Transverse colon (tissue), 4 donors: ENCODE measurements at places on chromosomes 11 and 22.

DNA sequence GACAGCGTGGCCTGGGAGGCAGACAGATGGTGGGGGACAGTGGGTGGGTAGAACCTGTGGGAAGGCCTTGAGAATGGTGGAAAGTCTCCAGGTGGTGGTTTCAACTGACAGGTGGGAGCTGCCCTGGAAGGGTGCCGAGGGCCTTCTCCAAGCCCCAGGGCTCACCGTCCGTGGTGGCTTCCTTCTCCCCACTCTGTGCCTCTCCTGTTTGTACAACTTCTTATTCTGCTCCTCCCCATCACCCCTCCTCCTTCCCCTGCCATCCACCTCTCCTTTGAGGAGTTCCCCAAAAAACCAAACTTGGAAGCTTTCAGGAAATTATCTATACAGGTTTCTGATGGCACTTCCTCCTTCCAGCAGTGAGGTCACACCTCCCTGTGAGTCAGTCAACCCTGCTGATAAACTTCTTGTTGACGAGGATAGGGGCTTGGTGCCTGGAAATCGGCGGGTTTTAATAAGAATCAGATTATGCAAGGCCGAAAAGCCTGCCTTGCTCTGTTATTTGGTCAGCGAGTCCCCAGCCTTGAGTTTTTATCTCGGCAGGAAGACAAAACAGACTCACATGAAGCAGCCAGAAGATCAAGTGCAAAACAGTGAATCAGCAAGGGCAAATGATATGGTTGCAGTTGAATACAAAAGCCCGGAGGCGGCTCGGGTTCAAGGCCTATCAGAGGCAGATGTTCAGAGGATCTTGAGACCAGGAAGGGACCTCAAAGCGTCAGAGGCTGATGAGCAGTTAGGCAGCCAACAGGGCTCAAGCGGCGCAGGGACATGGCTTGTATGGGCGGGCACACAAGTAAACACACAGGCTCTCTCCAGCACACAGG is 9.5 kb upstream of the ST3GAL4 start:
- no peak for DNase-seq

DNA sequence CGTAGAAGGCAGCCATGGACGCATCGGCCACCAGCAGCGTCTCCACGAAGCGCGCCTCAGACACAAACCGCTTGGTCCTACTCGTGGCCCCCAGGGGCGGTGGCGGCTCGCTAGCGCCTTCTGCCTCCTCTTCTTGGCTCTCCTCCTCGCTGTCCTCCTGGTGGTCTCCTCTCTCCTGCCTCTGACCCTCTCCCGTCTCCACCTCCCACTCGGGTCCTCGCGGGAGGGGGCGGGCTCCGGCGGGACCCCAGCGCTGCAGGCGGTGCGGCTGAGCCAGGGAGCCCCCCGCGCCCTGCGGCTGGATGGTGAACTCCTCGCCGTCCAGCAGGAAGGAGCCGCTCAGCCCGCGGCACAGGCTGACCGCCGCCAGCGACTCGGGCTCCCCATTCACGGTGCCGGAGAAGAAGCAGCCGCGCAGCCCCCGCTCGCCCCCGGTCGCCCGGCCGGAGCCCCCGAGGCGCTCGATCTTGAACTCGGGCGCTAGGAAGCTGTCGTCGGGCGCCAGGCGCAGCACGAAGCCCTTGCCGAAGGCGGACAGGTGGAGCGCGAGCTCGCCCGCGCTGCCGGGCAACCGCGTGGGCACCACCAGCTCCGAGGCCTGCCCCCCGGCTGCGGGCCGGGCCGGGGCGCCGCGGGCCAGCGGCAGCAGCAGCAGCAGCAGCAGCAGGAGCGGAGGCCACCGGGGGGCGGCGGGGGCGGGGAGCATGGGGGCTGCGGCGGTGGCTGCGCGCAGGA is 661 bp downstream of the ADAMTS8 start:
- DNase-seq: peak; percentile 25

- DNase-seq: peak; percentile 21
Measured at GRCh38 chr11:75503531-75504099, 22.1 kb downstream of the GDPD5 start.

- DNase-seq: no peak
Measured at GRCh38 chr11:130876100-130876499, 40.2 kb downstream of the SNX19 start.

DNA sequence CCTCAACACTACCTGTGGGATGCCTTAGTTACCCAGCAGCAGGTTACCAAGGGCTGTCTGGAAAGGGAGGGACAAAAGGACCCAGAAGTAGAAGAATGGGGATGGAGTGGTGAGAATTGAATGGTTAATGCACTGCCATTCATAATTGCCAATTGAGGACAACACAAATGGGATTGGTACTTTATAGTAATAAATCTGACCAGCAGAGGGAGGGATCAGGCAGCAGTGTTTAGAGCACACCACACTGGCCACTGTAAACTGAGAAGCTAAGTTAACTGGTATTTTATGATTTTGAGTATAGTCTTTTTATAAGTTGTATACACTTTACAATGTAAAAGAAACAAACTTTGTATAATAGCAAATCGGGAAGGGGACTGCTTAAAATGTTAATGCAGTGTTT is 10.7 kb downstream of the TBRG1 start:
- no peak for DNase-seq

DNA sequence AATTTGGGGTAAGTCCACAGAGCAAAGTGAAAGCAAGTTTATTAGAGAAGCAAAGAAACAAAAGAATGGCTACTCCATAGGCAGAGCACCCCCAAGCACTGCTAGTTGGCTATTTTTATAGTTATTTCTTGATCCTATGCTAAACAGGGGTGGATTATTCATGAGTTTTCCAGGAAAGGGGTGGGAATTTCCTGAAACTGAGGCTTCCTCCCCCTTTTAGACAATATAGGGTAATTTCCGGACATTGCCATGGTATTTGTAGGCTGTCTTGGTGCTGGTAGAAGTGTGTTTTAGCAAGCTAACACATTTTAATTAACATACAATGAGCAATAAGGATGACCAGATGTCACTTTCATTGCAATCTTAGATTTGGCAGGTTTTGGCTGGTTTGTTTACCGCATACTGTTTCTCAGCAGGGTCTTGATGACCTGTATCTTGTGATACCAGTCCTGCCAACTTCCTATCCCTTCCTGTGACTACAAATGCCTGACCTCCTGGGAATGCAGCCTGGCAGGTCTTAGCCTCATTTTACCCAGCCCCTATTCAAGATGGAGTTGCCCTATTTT is 937 bp upstream of the C1QTNF6 start:
- no peak for DNase-seq

- peak; percentile 41 for DNase-seq
Measured at GRCh38 chr22:46577368-46578249, 40.2 kb upstream of the CELSR1 start.

DNA sequence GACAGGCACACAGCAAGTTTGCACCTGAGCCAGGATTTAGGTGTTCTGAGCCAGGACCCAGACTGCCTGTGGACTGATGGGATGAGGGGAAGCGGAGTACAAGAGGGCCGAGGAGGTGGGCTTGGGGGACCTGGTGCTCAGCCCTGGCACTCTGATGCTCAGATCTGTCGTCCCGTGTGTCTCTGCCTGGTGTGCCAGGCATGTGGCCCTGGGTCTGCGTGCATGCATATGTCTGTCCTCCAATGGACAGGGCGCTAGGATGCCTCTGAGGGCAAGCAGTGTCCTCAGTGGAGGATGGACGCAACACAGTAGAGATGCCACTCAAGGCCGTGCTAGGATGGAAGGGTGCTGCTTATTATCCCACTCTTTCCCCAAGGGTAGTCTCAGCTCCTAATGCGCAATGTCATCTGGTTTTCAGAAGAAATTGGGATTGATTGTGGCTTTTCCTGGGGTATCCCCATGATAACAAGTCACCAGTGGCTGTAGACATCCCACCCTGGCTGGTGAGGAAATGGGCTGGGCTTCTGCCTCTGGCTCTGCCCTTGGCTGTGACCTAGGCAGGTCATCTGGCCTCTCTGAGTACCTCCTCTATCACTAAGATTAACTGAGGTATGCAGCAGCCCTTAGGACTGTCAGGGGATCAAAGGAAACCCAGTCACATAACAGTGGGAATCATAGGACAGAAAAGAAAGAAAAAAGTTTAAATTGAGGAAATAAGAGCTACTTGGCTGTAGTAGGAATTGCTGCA is 35.7 kb upstream of the SUSD2 start:
- no peak for DNase-seq

DNA sequence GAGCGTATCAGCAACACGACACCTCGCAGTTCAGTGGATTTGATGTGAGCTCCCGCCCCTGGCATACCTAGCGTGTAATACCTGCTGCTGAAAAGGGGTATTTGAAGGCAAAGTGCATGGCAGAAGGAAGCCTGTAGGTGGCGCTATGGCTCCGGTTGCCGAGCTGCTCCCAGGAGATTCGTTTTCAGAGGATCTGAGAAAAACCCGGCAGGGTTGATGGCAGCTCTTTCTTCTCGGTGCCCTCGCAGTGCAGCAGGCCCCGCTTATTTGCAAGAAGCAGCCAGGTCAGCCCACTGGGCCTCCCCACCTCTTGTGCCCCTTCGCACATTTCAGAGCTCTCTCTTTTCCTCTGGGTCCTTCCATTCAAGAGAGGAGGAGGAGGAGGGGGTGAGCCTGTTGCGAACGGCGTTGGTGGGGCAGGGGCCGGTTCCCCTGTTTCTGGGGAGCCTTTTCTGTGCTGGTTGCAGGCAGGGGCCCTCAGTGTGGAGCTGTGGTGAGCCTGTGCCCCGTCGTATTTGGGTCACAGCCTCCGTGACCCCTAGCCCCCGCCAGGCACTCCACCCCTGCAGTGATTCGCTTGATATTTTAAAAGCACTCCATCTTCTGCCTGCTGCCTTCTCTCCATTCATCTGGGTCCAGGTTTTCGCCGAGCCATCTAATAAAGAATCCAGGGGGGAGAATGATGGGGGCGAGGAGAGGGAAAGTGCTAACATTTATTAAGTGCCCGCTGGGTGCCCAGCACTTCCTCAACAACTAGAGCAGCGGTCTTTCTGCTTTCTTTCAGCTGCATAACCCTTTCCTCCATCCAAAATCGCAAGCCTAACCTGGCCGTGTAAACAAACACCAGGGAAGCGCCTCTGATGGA is 85.3 kb upstream of the SYT13 start:
- peak; percentile 63 for DNase-seq

GRCh38 chr22:31295360-31295759 is 3.1 kb upstream of the PIK3IP1 start:
- DNase-seq: no peak

DNA sequence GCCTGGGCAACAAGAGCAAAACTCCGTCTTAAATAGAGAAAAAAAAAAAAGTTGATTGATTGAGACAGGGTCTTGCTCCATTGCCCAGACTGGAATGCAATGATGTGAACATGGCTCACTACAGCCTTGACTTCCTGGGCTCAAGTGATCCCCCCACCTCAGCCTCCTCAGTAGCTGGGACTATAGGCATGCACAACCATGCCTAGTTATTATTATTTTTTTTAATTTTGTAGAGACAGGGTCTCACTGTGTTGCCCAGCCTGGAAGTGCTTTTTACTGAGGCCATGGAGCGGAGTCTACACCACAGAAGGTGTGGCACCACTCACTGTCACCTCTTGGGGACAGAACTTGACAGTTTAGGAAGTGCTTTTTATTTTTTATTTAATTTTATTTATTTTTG is 17.8 kb downstream of the TRIOBP start:
- no peak for DNase-seq

- no peak for DNase-seq
Measured at GRCh38 chr22:47298017-47298785, 535.8 kb downstream of the TBC1D22A start.

GRCh38 chr11:94849839-94850238 is 81.7 kb downstream of the AMOTL1 start:
- DNase-seq: no peak

- no peak for DNase-seq
Measured at GRCh38 chr11:128779036-128779435, 85.2 kb downstream of the FLI1 start.

DNA sequence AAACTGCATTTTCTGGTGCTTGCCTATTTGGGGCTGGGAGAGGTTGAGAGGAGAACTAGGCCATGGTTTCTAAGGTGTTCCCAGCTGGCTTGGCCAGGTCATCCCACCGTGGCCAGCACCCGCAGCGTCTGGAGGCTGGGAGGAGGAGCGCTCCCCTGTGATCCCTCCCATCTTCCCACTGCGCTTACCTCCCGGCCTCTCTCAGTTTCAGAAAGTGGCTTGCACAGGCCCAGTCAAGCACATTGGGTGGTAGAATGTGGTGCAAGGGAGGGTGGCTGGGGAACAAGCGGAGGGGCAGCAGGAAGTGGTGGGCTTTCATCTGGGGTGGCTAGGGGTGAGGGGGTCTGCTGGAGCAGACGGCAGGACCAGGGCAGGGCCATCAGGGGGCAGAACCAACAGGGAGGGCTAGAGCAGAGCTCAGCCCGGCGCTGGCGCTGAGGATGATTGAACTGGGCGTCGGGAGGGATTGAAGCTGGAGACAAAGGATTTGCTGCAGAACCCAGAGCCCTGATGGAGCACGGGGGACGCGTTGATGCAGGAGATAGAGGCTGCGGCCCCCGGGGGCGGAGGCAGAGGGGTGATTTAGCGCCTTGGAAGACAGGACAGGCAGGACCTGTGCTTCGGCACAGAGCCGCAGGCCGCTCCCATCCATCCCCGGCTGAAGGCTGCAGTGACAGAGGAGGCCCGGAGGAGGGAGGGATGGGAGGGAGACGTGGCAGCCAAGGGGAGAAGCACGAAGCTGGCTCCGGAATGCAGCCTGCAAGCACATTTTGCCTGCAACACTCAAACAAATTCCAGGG is 76.0 kb downstream of the TRIM29 start:
- no peak for DNase-seq

GRCh38 chr22:49670456-49671330 is 157.0 kb downstream of the BRD1 start:
- peak; percentile 25 for DNase-seq

DNA sequence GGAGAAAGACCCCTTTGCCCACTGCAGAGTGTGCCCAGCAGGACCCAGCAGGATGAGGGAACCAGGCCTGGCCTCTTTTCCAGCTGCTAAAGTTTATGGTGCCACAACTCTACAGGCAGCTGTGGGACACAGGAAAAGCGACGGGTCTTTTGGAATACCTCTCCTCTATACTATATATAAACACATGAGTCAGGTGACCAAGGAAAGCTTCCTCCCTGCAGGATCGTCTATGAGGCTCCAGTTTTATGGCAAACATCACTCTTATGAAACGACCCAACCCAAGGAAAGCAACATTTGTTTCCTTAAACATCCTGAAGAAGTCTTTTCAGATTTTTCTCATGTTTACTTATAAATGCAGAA is 102.8 kb upstream of the AKIP1 start:
- DNase-seq: no peak

GRCh38 chr11:83256602-83257340 is 29.4 kb downstream of the CCDC90B start:
- no peak for DNase-seq

GRCh38 chr11:35257281-35257680 is 118.3 kb downstream of the CD44 start:
- no peak for DNase-seq

GRCh38 chr11:75851203-75851602 is 36.2 kb downstream of the UVRAG start:
- no peak for DNase-seq
